Right hindlimb (tissue), 1 donor: ENCODE measurements at places on chromosomes 5 and 9.
A peak's percentile ranks its signal among the peaks of the same experiment; 100 is the strongest.

GRCh38 chr5:10914741-10915480 is 153.9 kb upstream of the DAP start:
- DNase-seq: no peak

DNA sequence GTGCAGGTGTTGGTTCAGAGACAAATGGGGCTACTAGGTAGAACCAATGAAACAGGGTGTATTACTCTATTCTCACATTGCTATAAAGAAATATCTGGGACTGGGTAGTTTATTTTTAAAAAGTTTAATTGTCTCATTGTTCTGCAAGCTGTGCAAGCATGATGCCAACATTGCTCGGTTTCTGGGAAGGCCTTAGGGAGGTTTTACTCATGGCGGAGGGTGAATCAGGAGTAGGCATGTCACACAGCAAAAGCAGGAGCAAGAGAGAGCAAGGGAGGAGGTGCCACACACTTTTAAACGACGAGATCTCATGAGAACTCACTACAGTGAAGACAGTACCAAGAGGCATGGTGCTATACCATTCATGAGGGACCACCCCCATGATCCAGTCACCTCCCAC is 134.6 kb downstream of the PIK3R1 start:
- no peak for DNase-seq

GRCh38 chr5:87022415-87022814 is 245.3 kb upstream of the RASA1 start:
- DNase-seq: no peak

DNA sequence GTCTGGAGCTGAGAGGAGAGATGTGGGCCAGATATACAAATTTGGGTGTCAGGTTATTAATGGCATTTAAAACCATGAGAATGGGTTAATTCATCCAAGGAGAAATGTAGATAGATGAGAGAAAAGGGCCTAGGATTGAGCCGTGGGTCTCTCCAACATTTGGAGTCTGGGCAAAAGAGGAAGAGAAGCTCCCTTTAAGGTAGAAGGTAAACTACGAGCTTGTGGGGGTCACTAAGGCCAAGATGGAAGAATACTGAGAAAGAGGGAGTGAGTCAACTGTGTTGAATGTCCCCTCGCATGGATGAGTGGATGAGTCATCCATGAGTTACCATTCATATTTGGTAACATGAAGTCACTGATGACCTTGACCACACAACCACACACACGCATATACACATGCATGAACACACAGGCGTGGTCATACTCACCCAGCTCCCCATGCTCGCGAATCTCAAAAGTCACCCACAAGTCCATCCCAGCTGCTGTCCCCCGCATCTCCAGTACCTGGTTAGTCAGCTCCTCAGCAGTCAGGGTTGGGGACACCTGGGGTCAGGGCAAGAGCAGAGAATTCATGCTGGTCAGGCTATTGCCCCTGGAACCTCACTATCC is 6.8 kb upstream of the FCHSD1 start:
- no peak for DNase-seq

- DNase-seq: no peak
Observed at GRCh38 chr5:154541553-154541952, 63.5 kb upstream of the HAND1 start.

GRCh38 chr5:127959152-127959764 is 124.3 kb upstream of the SLC12A2 start:
- DNase-seq: peak; percentile 63

GRCh38 chr9:70500793-70501192 is 86.3 kb upstream of the KLF9 start:
- no peak for DNase-seq

DNA sequence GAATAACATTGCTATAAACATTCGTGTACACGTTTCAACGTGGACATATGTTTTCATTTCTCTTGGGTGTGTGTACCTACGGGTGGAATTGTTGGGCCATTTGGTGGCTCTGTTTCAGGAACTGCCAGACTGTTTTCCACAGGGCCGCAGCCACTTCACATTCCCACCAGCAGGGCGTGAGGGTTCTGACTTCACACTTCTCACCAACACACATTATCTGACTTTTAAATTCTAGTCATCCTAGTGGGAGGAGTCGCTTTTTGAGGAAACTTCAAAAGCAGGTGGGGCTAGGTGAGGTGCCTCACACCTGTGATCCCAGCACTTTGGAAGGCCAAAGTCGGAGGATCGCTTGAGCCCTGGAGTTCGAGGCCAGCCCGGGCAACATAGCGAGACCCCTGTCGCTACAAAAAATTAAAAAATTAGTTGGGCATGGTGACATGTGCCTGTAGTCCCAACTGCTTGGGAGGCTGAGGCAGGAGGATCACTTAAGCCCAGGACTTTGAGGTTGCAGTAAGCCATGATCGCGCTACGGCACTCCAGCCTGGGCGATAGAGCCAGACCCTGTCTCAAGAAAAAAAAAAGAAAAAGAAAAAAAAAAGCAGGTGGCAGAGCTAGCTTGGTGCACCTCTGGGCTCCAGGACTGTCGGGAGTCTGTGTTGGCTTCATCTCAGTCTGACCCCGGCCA is 28.5 kb downstream of the TSPAN17 start:
- DNase-seq: no peak

DNA sequence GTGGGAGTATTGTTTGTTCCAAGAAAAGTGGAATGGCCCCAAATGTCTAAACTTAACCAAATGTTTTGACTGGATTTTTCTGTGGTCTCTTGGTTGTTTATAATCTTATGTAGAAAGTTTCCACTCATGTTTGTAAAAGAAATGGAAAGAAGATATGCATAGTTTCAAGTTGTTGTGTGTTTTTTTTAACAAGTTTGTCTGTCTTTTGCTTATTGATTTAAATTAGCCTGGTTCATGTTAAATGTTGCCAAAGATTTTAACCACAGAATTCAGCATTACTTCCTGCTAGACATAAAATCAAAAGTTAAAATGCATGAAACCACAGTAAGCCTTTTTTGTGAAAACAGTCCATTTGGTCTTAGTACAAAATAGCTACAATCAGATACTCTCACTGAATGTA is 14.0 kb downstream of the PPWD1 start:
- no peak for DNase-seq

DNA sequence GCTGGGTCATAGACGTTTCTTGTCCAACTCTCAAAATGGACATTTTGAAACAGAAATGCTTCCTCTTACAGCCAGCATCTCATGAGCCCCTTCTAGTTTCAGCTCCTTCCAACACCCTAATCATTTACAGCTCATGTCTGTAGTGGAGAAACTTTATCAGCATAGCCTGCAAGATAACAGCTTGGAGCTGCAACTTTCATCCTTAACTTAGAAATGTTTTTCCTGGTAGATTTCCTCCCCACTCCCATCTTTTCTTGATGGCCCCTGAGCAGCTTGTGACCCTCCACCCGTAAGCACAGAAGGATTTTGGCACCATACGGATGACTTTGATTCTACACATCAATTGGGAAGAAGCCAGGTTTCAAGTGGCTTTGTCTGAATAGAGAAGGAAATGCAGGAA is 53.5 kb upstream of the TGFBR1 start:
- no peak for DNase-seq

- DNase-seq: no peak
Observed at GRCh38 chr9:124361128-124361527, 54.1 kb downstream of the PSMB7 start.

- DNase-seq: no peak
Observed at GRCh38 chr9:84129529-84129928, 148.9 kb downstream of the RMI1 start.

GRCh38 chr5:39340506-39340905 is 23.8 kb downstream of the C9 start:
- peak; percentile 61 for DNase-seq

DNA sequence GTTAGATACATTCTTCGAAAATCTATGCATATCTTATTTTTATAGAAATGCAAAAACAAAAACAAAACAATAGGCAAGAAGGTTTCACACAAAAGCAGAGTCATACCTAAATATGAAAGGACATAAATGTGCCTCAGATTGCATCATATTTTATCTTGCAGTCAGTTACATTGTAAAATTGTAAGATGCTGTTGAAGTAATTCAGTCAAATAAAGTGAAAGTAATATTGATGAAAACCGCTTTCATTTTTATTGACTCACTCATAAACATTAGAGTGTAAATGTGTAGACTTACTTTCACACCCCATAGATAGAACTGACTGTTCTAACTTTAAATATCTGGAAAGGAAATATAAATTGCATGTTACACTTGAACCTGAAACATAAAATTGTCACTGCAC is 931.5 kb upstream of the NUDT12 start:
- DNase-seq: no peak

DNA sequence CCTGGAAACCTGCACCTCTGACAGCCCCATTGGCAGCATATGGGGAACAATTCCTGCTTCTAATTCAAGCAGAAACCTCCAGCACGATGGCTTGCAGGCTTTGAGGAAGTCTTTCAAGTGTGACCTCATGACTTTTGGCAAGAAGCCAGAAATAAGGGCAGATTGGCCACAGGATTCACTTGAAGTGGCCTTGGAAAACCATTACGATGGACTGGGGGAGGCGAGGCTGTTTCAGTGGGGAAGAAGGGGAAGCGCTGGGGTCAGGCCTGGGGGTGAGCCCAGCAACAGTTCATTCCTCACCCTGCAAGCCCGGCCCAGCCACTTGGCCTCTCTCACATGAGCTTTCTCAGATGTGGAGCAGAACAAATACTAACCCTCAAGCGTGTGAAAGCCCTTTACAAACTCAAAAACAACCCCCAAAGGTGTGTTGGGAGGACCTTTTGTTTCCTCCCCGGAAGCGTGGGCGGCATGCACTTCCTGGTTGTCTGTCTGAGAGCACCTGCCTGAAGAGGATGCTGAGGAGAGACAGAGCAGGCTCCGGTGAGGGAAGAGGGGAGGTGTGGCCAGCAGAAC is 26.9 kb upstream of the EEIG1 start:
- DNase-seq: peak; percentile 50

GRCh38 chr5:6360323-6361072 is 17.8 kb downstream of the MED10 start:
- DNase-seq: no peak

- DNase-seq: no peak
Observed at GRCh38 chr9:111825468-111826145, 30.9 kb upstream of the SHOC1 start.

- DNase-seq: no peak
Observed at GRCh38 chr9:92714787-92715487, 45.0 kb upstream of the IPPK start.

DNA sequence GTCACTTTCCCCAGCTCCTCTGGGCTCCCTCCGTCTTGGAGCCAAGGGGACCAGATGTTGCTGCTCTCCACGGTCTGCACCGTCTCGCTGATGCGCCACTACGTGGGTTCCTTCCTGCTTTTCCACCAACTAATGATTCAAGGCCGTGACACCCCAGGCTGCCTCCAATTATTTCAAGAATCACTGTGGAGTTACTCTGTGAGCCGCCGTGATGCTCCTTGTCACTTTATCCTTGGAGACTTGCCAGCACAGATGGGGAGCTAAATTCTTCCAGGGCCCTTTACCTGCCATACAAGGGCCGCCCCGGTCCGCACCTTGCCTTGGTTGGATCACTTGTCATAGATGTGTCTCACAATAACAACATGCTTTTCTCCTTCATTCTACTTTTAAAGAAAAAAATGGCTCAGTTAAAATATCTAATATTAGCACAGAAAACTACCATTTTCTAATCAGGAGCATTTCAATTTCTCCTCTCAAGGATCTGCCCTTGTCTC is 202.0 kb downstream of the FSTL4 start:
- no peak for DNase-seq

GRCh38 chr9:6128030-6128429 is 87.6 kb upstream of the IL33 start:
- DNase-seq: no peak

- no peak for DNase-seq
Observed at GRCh38 chr9:32177396-32177795, 207.0 kb upstream of the ACO1 start.

GRCh38 chr9:35718721-35719511 is 13.1 kb downstream of the TLN1 start:
- no peak for DNase-seq

GRCh38 chr5:167064198-167064776 is 1227.2 kb upstream of the WWC1 start:
- DNase-seq: no peak

DNA sequence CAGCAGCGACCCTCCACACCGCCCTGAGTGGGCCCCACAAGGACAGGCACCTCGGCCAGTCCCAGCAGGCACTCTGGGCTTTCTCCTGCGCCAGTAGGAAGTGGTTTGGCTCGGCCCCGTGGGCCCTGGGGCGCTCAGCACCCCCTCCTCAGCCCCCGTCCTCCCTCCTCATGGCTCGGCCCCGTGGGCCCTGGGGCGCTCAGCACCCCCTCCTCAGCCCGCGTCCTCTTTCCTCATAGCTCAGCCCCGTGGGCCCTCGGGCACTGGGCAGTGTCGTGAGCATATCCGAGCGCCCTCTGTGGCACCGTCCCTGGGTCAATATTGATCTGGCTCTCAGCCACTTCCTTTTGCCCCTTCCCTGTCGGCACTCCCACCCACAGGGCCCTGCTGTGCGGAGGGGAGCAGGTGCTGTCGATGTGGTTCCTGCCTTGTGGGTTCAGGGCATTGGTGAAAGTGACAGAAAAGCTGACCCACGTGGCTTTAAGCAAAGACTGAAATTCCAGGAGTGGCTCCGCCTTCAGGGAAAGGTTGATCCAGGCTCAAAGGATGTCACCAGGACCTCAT is 5.5 kb upstream of the SCGB3A1 start:
- no peak for DNase-seq

DNA sequence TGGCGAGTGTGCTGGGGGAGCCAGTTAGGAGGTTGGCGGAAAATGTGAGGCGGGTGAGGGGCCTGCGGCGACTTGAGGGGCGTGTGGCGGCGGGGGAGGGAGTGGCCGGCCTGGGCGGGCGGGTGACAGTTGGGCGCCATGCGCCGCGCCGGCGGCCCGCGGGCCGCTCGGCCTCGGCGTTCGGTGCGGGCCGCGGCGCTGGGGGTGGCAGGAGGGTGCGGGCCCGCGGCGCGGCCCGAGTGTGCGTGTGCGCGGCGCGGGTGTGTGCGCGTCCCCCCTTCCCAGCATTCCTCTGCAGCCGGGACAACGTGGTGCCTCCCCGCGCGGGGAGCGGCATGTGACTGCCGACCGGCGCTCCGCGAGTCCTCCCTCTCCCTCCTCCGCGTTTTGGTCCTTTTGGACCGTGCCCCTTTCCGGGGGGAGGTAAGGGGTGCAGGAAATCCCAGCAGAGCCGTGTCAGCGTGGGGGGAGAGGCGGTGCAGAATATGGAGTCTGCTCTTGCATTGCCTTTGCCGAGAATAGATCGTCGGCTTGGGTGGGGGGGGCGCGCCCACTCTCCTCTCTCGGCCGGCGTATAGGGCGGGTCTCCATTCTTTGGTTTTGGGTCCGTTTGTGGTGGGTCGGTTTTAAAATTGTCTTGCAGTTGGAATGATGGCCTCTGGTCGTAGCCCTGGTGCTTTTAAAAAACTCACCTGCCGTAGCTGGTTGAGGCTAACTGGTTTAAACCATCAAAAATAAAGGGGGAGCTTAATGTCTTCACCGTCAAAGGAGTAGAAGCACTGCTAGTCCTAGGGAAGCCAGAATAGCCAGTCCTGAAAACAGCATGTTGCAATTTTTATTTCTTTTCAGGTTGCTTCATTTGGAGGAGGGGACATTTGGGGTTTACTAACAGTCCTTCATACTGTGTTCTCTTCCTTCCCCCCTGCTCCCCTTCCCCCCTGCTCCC is 2.0 kb downstream of the LARP1 start:
- DNase-seq: peak; percentile 59
